ENCODE measurements at places on chromosomes 12 and 14.

- no peak for DNase-seq
Observed at GRCh38 chr14:50303744-50304471, 8.1 kb downstream of the L2HGDH start.

- DNase-seq: no peak
Observed at GRCh38 chr12:67630373-67631088, 18.0 kb upstream of the DYRK2 start.

GRCh38 chr12:101706403-101706802, 9.0 kb downstream of the CHPT1 start:
- no peak for DNase-seq

GRCh38 chr14:55813630-55814029, 233.6 kb downstream of the KTN1 start:
- DNase-seq: no peak

DNA sequence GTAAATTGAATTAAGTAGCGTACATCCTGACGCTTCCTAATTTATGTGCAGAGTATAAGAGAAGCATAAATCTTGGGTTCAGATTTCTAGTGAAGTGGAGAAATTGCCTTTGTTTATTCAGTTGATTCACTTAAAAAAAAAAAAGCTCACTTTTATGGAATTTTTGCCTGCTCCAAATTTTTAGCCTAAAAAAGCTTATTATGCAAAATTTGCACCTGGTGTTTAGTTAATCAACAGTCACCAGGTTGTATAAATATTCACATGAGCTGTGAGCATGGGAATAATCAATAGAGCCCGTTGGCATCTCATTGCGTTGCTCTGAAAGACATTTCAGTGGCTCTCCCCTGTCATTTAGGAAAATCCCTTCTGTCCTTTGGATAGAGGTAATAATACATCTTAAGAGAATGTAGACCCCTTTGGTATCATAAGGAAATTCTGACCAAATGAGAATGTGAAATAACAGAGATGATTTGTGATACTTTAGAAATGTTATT, 132.4 kb downstream of the SRGAP1 start:
- DNase-seq: no peak

DNA sequence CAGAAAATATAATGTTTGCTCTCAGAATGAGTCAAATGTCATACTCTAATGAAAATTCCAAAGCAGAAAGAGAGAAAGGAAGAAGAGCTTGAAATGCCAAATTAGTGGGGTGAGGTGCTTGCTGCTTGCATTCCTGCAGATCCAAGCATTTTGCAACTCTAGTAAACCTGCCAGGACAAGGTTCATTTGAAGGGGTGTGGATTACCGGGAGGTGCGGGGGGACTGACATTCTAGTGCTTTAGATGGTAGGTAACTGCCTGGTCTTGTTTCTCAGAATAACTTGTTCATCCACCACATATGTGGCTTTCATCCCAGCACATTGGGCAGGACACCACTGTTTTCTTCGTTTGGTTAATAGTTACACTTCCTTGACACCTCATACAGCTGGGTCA, 144.4 kb downstream of the AKAP6 start:
- DNase-seq: no peak

GRCh38 chr14:72913809-72914208, 12.5 kb upstream of the DCAF4 start:
- DNase-seq: no peak

- peak; percentile 3 for DNase-seq
Observed at GRCh38 chr14:52299692-52300278, 14.3 kb upstream of the PTGER2 start.

- DNase-seq: no peak
Observed at GRCh38 chr14:48391661-48392060, 716.3 kb upstream of the MDGA2 start.

DNA sequence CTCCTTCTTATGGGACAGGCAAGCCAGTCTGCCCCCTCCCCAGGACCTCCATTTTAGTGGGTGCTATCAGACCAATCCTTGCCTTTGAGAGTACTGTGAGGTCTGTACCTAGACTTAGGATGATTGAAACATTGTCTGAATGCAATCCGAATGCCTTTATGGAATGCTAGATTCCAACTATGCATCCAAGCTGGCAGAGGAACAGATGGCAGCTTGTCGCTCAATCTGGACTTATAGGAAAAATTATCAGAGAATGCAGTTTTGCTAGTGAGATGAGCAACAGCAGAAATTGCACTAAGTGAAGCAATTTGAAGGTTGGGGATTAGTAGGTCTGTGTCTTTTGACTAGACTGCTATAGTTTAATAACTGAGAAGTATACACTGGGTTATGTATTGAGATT, 109.1 kb downstream of the DYRK2 start:
- no peak for DNase-seq

GRCh38 chr14:71482671-71483070, 449.6 kb upstream of the RGS6 start:
- DNase-seq: no peak

Data from amniotic stem cell (primary cell).